ENCODE measurements at places on chromosomes 5 and 9. TPM values are rescaled to one million over a fixed set of nuclear protein-coding genes. Genes with fewer than 3 reads are reported as not detected.

- no peaks in the 10 kb centered on the region for H3K36me3 ChIP-seq
- peak overlapping the region; percentile 7 for H3K27ac ChIP-seq
- H3K27me3 ChIP-seq: no peaks in the 10 kb centered on the region
- H3K4me1 ChIP-seq: peaks cover 9% of the 10 kb centered on the region
These were observed 303.8 kb upstream of the PRR16 start for GRCh38 chr5:120160124-120160895.

Gene LIX1
- not detected for total RNA-seq

DNA sequence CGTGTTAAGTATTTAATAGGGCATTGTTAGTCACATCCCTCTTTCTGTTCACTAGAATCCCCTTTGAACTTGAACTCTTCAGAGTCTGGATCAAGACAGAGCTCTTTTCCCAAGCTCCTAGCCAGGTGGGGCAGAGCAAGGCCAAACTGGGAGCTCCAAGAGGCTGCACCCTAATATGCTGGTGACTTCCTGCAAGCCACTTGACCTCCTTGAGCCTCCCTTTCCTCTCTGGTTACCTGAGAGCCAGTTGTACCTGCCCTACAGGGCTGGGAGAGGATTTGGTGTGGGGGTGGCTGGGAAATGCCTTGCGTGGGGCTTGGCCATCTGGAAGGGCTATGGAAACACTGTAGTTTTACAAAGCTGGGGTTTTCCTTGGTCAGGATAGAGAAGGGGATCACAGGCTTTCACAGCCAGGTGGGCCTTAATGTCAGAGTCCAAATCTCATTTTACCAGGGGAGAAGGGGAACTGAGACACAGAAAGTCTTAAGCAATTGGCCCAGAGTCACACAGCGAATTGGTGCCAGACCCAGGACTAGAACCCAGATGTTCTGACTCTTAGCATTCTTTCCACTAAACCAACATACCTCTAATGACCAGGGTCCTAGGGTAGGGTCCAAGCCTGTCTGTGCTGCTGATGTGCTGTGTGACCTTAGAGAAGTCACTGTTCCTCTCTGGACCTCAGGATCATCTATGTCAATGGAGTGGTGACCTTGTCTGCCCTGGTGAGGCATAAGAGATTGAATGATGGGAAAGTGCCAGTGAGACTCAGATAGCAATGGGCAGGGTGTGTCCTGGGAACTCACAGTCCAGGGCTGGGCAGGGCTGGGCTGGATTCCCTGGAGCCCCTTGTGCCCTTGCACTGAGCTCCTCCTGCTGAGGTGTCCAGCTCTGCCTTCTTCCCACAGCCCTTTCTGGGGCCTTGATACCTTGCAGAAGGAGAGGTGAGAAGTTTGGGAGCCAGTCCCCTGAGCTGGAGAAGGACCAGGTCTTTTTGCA lies 35.8 kb downstream of the GSN start:
- H3K36me3 ChIP-seq: peaks cover 47% of the 10 kb centered on the region
- peaks cover 16% of the 10 kb centered on the region for H3K4me1 ChIP-seq
- no peaks in the 10 kb centered on the region for H3K27me3 ChIP-seq
- DNase-seq: no peak
- no peak overlapping the region for H3K4me3 ChIP-seq
- no peak overlapping the region for H3K27ac ChIP-seq

GRCh38 chr5:8751971-8752370 lies 793.9 kb downstream of the SEMA5A start:
- H3K4me3 ChIP-seq: no peak overlapping the region
- no peaks in the 10 kb centered on the region for H3K36me3 ChIP-seq
- H3K27ac ChIP-seq: no peak overlapping the region

DNA sequence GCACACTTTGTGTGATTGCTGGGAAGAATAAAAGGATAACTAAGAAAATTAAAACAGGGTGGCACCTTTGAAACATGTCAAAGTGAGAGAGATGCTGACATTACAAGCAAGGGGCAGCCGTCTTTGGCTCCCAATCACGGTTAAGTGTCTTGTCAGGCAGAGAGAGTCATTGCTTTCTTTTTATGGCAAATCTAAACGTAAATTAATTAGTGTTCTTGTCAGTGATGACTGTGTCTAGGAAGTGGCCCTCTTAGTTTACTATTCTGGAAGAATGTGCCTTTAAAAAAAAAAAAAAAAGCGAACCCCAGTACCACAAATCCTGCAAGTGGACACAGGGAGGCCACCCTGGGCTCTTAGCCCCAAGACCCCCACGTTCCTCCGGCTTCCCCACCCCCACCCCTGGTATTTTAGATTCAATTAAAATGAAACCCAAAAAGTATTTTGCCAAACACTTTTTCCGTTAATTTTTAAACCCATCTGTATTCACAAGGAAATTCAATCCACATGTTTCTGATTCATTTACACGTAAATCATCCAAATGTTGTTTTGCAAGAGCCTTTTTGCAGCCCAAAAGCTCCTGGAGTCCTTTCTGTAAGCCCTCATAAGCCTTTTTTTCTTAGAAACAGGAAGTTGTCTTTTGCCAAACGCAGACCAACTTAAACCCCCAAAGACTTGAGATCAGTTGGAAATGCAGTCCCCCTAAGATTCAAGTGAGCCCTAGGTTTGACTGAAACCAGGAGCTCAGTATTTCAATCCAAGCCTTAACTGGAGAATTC lies 399.3 kb downstream of the EBF1 start:
- no peak for DNase-seq
- peak overlapping the region; percentile 99 for H3K27ac ChIP-seq
- H3K36me3 ChIP-seq: peaks cover 22% of the 10 kb centered on the region
- peaks cover 67% of the 10 kb centered on the region for H3K4me1 ChIP-seq
